ENCODE measurements at places on chromosomes 11 and 22.

GRCh38 chr22:37313376-37314314 lies 31.3 kb downstream of the CYTH4 start:
- no peak for DNase-seq

GRCh38 chr22:32236970-32237369 lies 18.2 kb downstream of the SLC5A4 start:
- no peak for DNase-seq

DNA sequence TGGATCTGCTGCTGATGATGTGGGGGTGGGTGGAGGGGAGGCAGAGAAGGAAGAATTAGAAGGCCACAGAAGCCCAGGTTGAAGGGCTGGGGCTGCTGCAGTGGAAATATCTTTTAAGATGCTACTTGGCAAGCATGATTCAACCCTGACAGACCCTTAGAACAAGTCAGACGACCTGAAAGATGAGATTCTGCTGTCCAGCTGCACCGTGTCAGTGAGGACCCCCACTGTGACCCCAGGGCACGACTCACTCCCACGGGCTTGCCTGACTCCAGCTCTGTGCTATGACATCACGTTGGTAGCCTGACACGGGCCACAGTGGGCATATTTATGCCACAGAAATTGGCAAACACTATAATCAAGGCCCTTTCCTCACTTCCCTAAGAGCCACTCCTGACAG lies 36.0 kb downstream of the LRFN4 start:
- no peak for DNase-seq

DNA sequence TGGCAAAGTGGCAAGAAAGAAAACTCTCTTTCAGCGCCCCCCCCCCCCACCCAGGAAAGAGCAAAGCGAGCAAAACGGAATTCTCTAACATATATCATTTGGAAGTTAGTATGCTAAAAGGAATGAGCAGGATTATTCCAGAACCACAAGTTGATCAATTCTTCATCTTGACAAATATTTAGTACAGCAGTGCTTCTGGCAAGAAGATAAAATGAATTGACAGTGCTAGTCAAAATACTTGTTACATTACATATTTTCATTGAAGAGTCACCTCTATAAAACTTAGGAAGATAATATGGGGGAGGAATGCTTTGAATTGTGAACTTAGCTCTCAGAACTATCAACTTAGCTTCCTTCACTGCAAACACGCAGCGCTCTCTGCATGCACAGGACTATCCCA lies 377.4 kb downstream of the DYNC2H1 start:
- DNase-seq: no peak

- peak; percentile 83 for DNase-seq
Observed at GRCh38 chr22:50403701-50404101, 60.6 kb downstream of the PPP6R2 start.

DNA sequence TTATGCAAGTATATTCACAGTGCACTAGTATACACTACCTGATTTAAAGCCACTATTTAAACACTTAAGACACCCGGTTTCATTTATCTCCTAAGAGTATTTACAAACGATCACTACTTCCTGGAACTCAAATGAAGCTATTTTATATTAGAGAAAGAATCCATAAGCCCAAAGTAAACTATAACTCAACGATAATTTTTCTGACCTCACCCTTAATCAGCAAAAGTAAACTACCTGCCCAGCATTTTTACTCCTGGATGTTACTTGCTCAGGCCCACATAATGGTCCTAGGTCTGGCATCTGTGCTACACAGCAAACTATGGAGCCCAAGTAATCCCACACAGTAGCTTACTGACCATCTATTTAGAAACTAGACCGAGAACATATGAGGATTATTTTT lies 33.4 kb downstream of the TSG101 start:
- DNase-seq: no peak

Measured in sciatic nerve (tissue), 2 donors.